ENCODE measurements at places on chromosomes 13 and 19.
A peak's percentile ranks its signal among the peaks of the same experiment; 100 is the strongest.

DNA sequence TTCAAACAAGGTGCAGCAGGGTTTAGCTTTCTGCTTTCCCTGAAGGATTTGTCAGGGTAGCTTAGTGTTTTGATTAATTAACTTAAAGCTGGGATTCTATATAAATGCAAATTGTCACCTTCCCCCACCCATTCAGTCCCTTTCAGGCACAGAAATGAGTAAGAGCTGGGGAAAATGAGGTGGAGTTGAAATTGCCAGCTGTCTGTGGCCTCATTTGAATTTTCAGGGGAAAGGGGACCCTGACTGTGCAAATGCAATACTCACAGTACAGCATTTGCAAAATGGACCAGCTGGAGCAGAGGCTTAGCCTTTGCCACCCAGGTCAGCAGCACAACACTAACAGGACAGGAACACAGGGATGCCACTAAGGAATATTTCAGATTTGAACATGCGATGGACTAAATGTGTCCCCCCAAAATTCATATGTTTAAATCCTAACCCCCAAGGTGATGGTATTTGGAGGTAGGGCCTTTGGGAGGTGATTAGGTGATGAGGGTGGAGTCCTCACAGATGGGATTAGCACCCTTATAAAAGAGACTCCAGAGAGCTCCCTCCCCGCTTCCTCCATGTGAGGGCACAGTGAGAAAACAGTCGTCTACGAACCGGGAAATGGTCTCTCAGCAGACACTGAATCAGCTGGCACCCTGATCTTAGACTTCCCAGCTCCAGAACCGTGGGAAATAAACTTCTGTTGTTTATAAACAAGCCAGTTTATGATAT, 59.5 kb upstream of the CYSLTR2 start:
- DNase-seq, result no peak

DNA sequence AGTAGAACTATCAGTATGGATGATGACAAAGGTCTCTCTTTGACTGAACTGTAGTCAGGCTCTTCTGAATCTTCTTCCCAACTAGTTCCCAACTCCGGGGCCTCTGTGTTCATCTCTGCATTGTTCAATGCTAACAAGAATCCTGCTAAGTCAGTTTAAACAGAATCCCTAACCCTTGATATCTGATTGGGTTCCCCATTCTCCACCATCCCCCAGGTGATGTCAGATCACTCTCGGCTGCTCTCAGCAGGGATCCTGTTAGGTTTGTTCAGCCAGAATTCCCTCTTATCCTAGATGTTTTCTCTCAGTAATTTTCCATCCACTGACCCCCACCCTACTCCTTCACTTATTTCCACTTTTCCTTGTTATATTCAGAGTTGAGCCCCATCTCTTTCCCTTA, 223.6 kb downstream of the RGCC start:
- DNase-seq, result no peak

- no peak for DNase-seq
These were observed 6.8 kb downstream of the ZNF526 start for GRCh38 chr19:42226886-42227285.

- DNase-seq, result no peak
These were observed 270.6 kb downstream of the DNAJC15 start for GRCh38 chr13:43293986-43294385.

- DNase-seq, result no peak
These were observed 329.3 kb downstream of the SPRY2 start for GRCh38 chr13:80011448-80012212.

DNA sequence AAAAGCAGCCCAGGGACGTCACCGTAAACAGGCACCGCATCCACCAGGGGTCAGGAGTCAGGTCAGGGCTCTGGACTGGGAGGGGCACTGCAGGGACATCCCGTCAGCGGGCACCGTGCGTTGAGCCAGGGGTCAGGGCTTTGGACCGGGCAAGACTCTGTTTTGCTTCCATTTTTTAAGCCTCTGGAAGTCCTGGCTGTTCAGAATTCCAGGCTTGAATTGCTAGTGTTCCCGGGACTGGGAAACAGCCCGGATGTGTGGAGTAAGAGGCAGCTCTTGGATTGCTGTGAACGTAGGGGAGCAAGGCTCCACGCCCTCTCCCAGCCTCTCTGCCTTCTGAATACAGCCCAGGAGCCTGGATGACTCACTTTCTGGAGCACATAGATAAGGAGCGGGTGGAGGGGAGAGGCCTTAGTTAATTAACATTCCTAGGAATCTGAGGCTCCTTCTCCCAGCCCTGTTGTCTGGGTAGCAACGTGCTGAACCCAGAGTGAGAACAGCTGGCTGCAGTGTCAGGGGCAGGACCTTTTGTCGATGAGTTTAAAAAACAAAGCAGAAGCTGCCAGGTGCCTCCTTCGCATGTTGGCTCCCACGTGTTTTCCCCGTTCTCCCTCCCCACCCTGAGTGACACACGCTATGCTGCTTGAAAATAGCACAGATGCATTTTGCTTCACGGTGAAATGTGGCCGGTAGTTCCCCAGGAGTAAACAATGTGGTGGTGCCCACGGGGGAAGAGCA, 21.9 kb downstream of the ATP11A start:
- DNase-seq, result peak; percentile 84

- DNase-seq, result no peak
These were observed 5.4 kb downstream of the LINGO3 start for GRCh38 chr19:2302319-2303210.

DNA sequence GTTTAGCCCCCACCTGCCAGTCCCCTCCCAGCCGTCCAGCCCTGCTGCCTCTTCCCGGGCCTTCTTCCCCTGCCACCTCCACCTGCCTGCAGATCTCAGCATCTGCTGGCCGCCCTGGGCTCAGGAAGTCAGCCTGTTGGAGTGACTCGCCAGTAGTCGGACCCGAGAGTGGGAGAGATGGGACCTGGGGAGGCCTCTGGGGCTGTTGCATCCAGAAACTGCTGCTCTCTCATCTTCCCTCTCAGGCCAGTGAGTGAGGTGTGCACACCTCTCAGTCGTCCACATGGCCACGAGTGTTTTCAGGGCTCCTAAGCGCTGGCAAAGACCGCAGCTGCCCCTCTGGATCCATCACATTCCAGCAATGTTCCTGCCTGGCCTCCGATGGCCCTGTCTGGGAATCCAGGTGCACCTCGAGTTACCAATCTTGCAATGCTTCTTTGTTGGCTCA, 151.8 kb upstream of the SOX1 start:
- DNase-seq, result no peak

- no peak for DNase-seq
These were observed 6.8 kb upstream of the UBE2L5 start for GRCh38 chr13:30415430-30416030.

DNA sequence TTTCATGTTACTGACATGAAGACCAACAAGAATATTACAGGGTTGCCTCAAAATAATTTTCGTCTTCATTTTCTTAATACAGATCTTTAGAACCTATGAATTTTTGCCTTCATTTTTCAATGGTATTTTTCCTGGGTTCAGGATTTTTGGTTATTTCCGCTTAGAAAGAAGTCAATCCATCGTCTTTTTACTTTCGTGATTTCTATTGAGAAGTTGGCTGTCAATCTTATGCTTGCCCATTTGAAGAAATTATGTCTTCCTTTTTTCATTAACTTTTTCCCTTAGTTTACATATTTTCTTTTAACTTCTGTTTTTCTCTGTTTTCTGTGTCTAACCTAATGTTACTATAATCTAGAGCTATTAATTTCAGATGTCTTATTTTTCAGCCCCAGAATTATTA, 868.9 kb upstream of the SLC10A2 start:
- no peak for DNase-seq

DNA sequence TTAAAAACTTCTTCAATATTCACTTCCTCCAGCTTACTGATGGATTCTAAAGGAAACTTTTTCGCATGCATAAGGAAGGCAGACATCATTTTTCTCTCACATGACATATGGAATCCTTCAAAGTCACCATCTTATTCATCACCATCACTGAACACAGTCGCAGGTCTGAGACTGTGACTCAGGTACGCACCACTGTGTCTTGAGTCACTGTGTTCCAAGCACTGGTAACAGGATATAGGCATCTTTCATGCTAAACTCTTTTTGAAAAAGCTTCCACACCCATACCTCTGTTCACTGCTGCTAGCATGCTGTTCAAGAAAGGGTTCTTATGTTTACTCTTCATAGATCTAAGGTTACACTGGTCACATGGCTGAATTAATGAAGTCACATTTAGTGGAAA, 67.0 kb upstream of the SIAH3 start:
- DNase-seq, result no peak

DNA sequence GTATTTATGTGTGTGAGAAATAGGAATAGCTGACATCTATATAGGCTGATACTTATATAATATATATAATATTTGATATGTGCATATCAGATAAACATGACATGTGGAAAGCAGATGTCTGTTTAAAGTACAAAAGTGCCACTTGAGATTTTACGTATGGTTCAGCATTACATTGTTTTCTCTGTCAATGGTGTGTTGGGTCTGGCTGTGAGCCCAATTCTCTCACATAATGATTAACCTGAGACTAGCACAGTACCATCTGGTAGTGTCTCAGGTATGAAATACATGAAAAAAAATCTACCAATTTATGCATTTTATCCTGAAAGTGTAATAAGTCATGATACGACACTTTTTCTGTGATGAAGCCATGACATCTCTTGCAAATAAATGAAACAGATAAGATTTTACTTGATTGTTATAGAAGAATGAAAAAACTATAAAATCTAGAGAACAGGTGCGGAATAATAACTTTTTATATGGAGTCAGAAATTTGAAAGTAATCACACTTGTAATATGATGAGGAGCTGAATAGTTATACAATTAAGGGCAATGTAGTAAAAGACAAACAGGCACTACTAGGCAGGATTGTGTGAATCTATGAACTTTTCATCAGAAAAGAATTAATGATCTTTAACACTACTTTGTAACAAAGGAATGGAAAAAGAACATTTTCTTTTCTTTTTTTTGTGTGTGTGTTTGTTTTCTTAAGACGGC, 1405.0 kb downstream of the OLFM4 start:
- no peak for DNase-seq

- no peak for DNase-seq
These were observed 1333.1 kb downstream of the EFNB2 start for GRCh38 chr13:105202354-105202753.

DNA sequence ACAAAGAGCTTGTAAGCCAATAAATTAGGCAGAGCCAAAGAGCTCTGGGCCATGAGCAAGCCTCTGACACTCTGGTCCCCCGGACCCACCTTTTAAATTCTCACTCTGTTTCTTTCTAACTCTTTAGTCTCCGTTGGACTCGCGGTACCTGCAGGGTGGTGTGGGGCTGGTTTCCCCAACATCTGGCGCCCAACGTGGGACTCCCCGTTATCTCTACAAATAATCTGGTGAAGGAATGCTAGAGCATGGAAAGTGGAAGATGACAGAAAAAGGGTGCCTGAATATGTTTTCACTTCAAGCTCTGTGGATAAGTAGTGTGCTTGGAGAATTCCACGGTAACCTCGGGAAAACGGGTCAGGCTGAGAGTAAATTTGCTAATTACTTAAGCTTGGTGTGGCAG, 36.5 kb upstream of the CYP2B6 start:
- no peak for DNase-seq

DNA sequence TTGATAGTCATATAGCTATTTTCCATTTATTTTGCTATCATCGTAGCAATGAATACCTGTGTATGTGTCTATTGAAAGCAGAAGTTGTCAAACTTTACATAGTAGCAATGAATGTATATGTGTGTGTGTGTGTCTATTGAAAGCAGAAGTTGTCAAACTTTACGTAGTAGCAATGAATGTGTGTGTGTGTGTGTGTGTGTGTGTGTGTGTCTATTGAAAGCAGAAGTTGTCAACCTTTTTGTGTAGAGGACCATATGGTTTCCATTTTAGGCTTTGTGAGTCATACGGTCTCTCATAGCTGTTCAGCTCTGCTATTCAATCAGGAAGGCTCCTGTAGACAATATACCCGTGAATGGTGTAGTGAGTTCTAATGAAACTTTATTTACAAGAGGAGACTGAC, 20.8 kb downstream of the NLRP4 start:
- no peak for DNase-seq

DNA sequence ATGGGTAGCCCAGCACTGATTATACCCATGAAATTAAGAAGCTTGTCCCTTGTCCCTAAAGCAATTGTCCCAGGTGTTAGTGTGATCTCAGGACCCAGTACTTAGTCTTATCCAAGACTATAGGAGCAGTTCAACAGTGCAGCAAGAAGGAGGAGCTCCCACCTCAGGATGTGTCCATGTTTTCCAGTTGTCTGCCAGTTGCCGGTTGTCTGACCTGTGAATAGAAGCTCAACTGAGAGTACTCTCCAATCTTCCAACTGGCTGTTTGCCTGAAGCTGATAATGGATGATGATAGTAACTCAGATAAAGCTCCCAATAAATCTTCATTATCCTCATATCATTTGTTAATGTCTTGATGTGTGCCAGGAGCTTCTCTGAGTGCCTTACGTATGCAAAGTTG, 107.2 kb upstream of the HTR2A start:
- DNase-seq, result no peak

- peak; percentile 92 for DNase-seq
These were observed 6.4 kb downstream of the GNA15 start for GRCh38 chr19:3142292-3142670.

All from stromal cell of bone marrow (primary cell).